ENCODE measurements at places on chromosomes 13 and 19.
A peak's percentile ranks its signal among the peaks of the same experiment; 100 is the strongest.

- no peak for DNase-seq
Observed at GRCh38 chr19:7489609-7490044, 792 bp upstream of the PEX11G start.

- DNase-seq = no peak
Observed at GRCh38 chr19:10899151-10899653, 27.8 kb downstream of the CARM1 start.

GRCh38 chr13:26326562-26326961 is 72.6 kb downstream of the CDK8 start:
- no peak for DNase-seq

- peak; percentile 96 for DNase-seq
Observed at GRCh38 chr19:49580264-49581006, at the start of gene NOSIP. Gene NOSIP (minus strand): TSS chr19:49580556. CDS start chr19:49560691, 19,865 bp downstream.

DNA sequence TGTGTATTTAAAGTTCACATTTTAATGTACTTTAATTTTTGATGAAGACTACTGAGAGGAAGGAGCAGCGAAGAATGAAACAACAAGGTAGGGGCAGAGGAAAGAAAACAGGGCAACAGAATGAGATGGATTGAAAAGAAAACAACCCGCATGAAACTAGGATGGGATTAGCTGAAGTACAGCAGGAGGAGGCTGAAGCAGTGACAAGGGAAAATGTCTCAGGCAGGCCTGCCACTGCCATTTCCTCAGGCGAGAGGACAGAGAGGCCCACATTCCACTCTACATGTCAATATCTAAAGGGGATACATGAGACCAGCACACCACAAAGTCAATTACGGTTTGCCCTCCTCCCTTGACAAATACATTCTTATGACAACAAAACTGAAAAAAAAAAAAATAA is 1703.2 kb downstream of the EFNB2 start:
- DNase-seq = no peak
